H4 (cell line): ENCODE measurements at places on chromosomes 1 and 21. TPM values are rescaled to one million over a fixed set of nuclear protein-coding genes. Genes with fewer than 3 reads are reported as not detected.

DNA sequence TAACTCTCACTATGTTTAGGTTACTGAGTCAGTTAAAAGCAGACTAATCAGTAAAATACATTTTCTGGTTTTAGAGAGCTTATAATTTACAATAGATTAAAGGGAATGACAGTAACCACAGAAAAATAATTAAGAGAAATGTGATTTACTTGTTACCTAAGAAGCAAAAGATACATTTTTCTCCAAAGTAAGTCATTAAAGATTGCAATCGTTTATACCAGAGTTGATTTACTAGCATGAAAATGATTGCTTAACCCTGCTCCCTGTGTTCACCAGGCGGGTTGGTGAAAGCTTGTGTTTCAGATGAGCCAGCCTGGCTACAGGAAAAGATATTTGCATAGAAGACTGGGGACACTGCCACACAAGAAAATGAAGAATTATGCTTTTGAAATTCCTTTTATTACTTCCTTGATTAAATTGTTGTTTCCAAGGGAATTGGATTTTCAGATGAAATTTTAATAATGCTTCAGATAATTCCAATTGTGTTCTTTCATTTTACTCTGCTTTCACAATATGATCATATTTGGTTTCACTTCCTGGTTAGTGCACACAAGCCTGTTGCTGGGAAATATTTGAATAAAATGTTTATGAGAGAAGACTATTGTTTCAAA lies 27.9 kb downstream of the LRRC8B start:
- DNase-seq: no peak

DNA sequence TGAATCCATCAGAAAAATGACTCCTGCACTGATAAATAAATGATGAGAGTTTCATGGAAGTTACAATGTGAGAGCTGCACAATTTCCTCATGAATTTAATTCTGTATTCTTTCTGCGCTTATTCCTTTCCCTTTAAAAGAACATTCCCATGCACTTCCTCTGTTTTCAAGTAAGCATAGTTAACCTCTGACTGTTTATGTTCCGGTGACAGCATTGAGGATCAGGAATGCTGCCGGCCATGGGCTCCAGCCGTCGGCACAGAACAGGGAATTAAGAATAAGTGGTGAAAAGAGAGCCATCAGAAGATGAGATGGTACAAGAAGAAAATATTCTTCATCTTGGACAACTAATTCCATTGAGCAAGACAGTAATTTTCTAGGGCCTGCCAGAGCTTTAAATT lies 65.3 kb downstream of the SUSD4 start:
- DNase-seq: no peak

DNA sequence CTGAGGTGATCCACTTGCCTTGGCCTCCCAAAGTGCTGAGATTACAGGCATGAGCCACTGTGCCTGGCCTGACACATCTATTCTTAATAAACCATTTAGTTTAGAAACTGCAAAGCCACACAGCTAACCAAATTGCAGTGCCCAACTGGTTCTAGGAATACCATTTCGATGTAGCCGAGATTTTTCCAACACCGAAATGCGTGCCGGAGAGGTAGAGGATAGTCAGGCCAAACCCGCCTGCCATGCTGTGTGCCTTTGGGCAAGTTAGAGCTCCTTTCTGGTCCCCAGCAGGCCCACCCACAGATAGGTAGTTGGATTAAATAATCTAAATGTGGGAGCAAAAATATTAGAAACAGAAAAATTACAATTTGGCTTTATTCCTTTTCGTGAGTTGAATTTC lies 254.4 kb downstream of the FOXD2 start:
- DNase-seq: no peak

DNA sequence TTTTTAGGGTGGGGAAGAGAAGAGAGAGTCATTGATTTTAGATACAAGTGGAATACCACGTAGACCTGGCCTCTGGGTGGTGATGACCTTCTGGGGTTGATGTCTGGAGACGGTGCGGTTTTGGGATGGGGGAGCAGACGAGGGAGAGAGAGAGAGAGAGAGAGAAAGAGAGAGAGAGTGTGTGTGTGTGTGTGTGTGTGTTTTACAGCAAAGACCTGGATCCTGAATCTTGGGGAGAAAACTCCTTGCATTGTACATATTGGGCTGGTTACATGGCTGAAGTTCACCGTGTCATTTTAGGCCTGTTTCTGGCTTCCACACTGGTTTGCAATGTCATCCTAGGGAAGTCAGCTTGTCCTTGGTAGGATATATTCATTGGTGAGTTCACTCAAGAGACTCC lies 89.0 kb downstream of the GALNT2 start:
- no peak for DNase-seq

DNA sequence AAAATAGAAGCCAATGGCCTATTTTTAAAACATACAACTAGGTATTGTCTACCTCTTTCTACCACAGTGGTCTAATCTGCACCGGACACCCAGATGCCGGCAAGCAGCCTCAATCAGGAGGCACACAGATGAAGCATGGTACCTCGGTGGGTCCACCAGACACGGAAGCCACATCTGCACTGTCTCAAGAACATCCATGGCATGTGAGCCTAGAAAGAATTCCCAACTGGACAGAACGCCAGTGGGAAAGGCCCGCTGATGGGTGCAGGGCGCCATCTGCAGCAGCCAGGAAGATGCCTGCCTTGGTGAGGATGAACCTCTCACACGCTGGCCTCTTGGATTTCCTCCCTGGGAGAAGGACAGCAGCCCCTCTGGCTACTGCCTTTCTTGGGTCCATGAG lies 79.5 kb downstream of the MRPL37 start:
- no peak for DNase-seq

- no peak for DNase-seq
Measured at GRCh38 chr1:37794372-37795339, 1.0 kb downstream of the MANEAL start.

DNA sequence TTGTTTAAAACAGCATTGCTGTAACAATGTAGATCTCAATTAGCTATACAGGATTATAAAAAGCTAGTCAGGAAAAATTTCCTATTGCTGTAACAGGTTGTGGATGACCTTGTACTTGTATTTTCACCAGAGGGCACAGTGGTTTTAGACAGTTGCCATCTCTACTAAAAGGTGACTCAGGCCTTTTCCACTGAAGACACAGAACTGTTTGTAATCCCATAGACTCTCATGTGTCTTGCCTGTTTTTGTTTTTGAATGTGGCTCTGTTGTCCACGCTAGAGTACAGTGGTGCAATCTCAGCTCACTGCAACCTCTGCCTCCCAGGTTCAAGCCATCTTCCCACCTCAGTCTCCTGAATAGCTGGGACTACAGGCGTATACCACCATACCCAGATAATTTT lies 5.9 kb downstream of the MTFR1L start:
- no peak for DNase-seq

Gene SEMA4A
- 0.15 TPM in 1 of 2 replicates, not detected in the other for total RNA-seq
